MCF 10A (cell line): ENCODE measurements at places on chromosomes 6 and 20. TPM values are rescaled to one million over a fixed set of nuclear protein-coding genes. Genes with fewer than 3 reads are reported as not detected.

- DNase-seq, result peak; percentile 17
These were observed 52.0 kb downstream of the ME1 start for GRCh38 chr6:83378621-83379388.

DNA sequence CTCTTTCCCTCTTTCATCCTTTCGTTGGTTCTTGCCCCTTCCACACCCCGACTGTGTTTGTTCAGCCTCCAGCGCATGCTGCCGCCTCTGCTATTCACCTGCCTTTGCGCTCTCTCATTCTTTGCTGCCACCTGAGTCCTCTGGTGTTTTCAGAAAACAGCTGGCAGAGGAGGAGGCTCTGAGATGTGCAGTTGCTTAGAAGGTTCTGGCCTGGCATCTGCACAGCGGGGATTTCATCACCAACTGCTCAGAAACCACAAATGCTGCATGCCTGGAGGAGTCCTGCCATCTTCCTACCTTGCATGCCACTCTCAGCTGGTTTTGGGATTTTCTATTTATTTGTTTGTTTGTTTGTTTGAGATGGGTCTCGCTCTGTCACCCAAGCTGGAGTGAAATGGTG, 39.2 kb upstream of the CLDN20 start:
- DNase-seq, result peak; percentile 53

DNA sequence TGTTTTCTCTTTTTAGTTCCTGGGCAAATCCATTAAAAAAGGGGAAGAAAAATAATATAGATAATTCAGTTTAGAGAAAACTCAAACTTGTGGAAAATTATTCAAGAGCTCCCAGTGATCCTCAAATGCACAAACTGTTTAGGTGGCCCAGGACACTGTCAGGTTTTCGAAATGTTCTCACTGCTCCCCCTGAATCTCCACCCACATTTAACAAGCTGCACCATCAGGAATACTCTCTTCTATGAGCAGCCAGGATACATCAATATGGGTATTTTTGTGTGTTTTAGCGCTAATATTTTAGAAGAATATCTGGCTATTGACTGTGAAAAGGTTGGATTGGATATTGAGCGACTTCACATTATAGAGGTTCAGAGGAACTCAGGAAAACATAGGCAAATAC, 43.9 kb downstream of the OR2B2 start:
- DNase-seq, result no peak

The ZNF334 gene
- not detected in 2 replicates for total RNA-seq

DNA sequence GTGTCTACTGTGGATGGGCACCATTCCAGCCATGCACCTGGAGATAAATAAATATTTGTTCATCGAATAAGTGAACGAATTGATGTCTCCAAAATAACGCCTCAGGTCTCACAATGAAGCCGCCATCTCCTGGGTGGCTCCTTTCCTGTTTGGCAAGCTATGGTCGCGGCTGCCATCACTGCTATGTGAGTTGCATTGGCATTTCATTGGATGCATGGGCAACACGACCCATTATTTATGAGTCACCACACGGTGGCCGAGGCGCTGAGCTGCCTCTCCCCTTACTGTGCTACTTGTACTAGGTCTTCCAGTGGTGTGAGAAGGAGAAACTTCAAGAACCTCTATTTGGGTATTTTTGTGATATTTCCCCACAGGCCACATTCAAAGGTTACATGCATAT, 21.3 kb upstream of the PDE10A start:
- no peak for DNase-seq

DNA sequence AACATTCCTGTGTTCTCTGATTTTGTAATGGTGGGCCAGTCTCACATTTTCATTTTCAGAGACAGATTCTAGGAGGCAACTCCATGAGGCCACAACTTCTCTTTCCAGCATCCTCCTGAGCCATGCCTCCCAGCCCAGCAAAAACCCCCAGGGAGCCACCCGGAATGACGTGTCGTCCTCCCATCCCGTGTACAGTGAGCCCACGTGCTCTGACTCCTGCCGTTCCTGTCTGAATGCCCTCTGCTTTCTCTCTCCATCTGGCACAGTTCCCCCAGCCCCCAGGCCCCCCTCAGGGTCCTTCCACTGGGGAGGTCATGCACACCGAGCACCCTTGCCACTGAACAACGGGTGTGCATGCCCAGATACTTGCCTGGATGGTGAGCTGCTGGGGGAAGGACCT, 38.0 kb downstream of the C20orf203 start:
- no peak for DNase-seq

The AIF1 gene
- total RNA-seq, result not detected in 2 replicates

- DNase-seq, result peak; percentile 68
These were observed 21.4 kb upstream of the PREP start for GRCh38 chr6:105424175-105424783.

GRCh38 chr20:43037605-43038309, 151.9 kb downstream of the PTPRT start:
- DNase-seq, result no peak

GRCh38 chr6:42790549-42791181, 8.8 kb downstream of the BICRAL start:
- no peak for DNase-seq

- no peak for DNase-seq
These were observed 32.3 kb downstream of the RPRD1B start for GRCh38 chr20:38065764-38066375.

- DNase-seq, result no peak
These were observed 162.6 kb downstream of the FAM83B start for GRCh38 chr6:55009131-55009530.

The KIF6 gene
- 0.91 and 1.3 TPM in 2 replicates for total RNA-seq

The BTNL2 gene
- total RNA-seq, result not detected in 2 replicates

GRCh38 chr6:35092362-35093117, 48.6 kb downstream of the TCP11 start:
- DNase-seq, result peak; percentile 48

- DNase-seq, result no peak
These were observed 1.7 kb downstream of the HLA-DOB start for GRCh38 chr6:32815115-32815514.

The MAK gene
- total RNA-seq, result not detected in 2 replicates
